CD4-positive, alpha-beta T cell treated with Interleukin-6 for 4 hours (primary cell): ENCODE measurements at places on chromosomes 16 and 17.

DNA sequence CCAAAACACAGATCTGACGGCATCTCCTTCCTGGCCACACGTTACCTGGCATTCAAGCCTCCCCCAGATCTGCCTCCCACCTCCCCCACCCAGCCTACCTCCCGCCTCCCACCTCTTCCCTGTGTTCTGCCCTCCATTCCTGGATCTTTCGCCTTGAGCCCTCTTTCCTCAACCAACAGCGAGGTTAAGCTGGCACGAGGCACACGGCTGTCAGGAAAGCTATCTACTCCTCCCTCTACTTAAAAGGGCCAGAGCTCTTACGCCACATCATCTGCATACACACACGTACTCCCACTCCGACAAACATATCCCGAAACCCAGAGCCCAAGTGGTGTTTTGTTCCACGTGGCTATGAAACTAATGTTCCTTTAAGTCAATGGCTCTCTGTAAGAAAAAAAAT is 18.0 kb downstream of the WDR45B start:
- no peak for DNase-seq

DNA sequence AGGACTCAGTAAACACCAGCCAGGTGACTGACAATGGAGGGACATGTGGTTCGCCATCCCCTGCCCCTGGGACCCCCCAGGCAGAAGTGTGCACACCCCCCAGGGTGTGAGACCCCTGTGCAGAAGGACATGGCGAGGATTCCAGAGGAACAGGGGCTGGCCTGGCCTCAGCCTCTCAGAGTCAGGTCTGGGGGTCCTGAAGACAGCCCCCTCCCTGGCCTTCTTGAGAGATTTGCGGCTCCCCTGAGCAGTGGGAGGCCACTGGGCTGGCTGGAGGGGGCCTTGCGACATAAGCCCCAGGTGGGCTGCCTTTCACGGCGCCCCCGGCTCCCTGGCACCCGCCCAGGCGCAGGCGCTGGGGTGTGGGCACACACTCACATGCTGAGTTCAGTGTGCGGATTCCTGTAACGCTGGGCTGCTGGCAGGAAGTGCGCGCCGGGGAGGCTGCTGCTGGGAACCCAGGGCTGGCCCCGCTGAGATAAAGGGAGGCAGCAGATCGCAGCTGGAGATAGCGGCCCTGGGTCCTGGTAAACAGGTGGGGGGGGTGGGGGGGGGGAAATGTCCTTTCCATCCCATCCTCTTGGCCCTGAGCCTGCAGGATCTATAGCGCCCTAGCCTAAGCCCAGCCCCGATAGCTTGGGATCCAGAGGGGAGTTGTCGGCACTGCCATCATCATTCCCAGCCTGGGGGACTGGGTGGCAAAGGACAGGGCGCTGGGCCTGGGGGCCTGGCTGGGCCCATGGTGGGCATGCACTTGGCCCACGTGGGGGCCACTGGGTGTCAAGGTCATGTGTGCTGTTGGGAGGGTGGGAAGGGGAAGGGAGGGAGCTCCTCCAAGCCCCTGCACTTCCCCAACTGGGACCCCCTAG is 27.1 kb downstream of the TMEM235 start:
- DNase-seq: peak; percentile 91

GRCh38 chr16:78147911-78148401 is 48.5 kb downstream of the WWOX start:
- DNase-seq: no peak

- peak; percentile 57 for DNase-seq
Measured at GRCh38 chr17:82434216-82434565, 15.8 kb upstream of the OGFOD3 start.

DNA sequence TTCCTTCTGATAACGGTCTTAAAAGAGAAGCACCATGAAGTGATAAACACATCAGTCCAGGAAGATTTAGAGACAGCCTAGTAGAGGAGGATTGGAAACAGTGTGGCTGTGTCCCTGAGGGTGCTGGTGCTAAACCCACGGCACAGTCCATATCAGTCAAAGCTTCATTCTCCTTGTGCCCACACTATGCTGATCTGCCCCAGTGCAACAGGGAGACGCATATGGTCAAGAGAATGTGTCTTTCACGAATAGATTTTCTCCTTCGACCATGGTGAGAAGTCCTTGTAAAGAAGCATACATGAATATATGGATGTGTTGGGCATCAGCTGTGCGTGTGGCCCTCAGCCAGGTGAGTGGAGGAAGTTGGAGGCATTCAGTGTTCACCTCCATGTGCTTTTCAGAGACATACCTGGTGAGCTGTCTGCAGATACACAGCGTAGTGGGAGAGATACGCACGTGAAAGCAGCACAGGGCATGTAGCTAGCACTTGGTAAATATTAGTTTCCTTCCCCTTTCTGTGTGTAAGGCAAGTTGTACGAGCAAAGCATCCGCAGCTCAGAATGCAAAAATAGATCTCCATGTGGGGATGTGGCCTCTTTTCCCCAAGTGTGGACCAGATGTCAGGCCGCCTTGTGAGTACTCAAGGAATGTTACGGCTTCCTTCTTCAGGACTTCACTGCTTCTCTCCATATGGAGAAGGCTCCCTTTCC is 29.4 kb downstream of the HLF start:
- DNase-seq: no peak

DNA sequence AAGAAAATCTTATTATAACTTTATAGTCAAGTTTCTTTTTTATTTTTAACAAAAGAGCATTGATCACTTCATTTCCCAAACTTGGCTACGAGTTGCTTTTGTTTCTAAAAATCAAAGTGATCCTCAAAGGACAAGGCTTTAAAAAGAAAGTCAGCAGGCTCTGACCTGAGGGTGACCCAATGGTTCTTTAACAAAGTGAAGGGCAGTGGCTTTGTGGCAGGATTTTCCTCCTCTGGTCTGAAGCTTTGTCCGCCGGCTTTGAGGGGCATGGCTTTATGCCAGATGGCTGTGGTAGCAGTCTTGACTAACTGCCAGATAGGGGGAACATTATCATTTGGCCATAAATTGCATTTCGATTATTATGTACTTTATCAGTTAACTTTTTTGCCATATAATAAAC is 28.5 kb downstream of the IQCK start:
- no peak for DNase-seq
